ENCODE measurements at places on chromosomes 6 and 20.

GRCh38 chr20:23147647-23147963 is 61.5 kb upstream of the CD93 start:
- DNase-seq: no peak

GRCh38 chr20:38730989-38731737 is 6.9 kb downstream of the SLC32A1 start:
- DNase-seq: peak; percentile 52

GRCh38 chr20:24523661-24524060 is 54.2 kb downstream of the SYNDIG1 start:
- no peak for DNase-seq

DNA sequence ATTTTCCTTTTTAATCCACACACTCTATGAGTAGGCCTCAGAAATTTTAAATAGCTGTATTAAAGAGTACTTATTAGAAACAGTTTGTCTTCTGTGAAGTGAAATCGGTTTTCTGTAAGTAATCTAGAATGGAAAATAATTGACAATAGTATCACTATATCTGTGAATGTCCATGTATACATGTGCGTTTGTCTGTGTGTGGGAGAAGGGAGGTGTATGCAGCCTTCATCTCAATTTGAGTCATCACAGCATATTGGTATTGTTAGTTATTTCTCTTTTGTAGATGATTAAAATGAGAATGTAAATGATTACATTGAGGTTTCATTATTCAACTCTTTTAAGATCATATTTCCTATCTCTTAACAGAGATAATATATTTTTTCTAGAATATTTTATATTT is 206.0 kb downstream of the EYS start:
- no peak for DNase-seq

- no peak for DNase-seq
Observed at GRCh38 chr20:44582311-44583025, at the start of gene PKIG. TSS of gene PKIG (plus strand) at chr20:44582579. CDS start at chr20:44614557, 31,978 bp downstream.

DNA sequence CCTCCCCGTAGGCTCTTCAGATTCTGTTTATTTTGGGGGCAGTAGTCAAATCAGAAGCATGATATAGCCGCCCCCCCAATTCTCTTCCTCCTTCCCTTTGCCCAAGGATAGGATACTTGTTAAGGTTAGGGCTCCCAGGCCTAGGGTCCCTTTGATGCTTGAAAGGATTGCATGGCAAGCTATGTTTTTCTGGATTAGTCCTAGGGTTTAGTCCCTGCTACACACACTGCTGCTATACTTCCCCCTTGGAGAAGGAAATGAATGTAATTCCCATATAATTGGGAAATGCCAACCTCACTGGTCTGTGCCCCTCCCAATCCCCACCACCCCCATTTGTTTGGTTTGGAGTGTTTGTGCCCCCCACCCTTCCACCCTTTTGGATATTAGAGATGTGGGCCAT is 62.8 kb downstream of the ZFAND3 start:
- DNase-seq: no peak

DNA sequence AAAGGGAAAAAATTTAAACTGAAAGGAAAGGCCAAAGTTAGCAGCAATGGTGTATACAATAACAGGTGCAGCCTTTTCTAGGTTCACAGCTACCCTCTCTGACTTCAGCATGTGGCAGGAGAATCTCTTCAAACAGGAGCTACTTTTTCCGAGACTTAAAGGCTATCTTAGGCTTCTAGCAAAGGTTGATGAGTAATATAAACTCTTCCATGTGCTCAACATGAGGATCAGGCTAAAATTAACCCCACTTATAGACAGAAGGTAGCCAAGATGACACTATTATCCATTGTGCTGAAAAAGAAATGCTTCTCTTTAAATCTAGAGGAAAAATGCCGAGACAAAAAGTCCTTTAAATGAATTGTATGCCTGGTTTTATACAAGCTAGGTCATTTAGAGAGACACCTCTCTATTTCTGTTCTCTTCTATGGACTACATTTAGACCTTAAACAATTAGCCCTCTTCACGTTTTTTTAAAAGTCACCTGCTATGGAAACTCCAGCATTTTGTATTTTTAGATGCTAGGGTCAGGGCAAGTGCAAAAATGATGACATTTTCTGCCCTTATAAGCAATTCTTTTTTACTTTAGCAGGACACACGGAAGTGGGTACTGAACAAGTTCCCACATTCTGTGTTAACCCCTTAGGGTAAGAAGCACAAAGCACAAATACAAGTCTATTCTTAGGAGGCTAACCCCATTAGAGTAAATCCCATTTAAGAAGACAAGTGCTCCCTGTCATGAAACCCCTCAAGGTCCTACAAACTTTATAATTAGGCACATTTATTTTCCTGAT is 216.8 kb upstream of the CITED2 start:
- no peak for DNase-seq

DNA sequence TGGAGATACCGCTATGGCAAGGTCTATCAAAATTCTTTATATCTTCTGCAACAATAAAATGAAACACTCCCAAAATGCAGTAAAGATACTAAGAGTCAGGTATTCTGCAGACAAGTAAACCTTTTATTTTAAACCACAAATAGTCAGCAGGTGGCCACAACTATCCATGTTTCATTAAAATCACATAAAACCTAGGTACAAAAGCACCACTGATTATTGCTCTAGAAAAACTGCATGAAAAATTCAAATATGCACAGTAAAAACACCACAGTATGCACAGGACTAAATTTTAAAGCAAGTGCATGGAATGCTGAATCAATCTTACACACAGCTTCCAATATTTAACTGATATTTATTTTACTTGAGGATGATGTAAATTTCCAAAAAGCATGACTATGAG is 33.3 kb downstream of the HMGN3 start:
- DNase-seq: no peak

- no peak for DNase-seq
Observed at GRCh38 chr6:146868671-146869209, 270.0 kb downstream of the ADGB start.

- no peak for DNase-seq
Observed at GRCh38 chr20:60817891-60818290, 434.2 kb upstream of the CDH4 start.

DNA sequence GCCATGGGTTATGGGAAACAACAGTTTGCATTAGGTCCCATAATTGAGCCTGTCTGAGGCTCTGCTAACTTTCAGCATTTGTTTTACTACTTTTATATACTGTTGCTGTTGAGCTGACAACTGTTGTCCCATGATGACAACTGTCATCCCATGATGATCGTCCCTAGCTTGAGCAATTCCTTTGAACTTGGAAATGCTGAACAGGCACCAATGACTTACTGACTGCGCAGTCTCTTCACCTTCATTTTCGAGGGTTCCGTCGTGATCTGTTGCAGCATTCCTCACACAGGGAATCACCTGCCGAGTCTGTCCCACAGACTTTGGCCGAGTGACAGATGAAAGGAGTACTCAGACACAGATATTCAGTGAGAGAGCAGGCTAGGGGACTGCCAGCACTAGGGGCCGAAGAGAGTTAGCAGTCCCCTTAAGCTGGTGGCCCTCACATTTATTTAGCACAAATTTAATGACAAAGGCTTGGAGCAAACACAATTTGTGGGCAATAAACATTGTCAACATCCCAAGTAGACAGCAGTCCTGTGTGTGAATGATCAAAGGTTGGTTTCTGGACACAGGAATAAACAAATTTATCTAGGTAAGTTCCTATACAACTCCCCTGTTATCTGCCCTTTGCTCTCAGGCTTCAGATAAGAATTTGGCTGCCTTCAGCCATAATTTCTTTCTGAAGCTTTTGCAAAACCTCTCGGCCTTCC is 10.0 kb upstream of the TBC1D20 start:
- no peak for DNase-seq

DNA sequence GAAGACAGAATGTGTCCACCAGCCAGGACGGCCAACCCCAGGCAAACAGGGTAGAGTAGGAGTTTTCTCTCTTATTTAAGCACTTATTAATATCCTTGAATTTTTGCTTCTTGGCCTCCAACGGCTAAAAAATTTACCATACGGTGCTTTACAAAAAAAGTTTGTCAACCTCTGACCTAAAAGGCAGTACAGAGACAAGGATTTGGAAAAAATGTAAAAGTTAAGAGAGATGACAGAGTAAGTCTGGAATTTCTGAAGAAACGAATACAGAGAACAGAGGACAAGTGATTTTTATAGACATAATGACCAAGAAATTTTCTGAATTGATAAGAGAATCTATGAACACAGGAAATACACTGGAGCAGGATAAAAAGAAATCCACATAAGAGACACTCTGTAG is 10.2 kb downstream of the OSER1 start:
- no peak for DNase-seq

- no peak for DNase-seq
Observed at GRCh38 chr20:63738687-63739129, 868 bp upstream of the SLC2A4RG start.

Data from activated T-helper 1 cell treated with Interleukin-2 at 50 U/mL for 16 hours (primary cell).